ENCODE measurements at places on chromosomes 6 and 20.

DNA sequence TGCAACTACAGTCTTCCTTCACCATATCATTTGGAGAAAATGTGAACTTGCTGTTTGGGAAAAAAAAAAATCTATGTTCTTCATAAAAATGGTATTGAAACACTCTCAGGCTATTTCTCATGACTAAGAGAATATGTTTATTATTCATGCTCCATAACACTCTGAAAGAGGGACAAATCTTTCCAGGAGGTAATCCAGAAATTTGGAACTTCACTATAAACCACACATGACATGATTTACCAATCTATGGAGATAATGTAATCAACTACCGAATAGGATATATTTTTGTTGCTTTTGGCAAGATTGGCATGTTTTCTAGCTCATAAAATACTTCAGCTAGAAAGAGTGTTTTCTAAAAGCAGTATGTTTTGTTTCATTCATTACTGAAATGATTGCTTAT is 56.3 kb downstream of the THEMIS start:
- no peak for DNase-seq

DNA sequence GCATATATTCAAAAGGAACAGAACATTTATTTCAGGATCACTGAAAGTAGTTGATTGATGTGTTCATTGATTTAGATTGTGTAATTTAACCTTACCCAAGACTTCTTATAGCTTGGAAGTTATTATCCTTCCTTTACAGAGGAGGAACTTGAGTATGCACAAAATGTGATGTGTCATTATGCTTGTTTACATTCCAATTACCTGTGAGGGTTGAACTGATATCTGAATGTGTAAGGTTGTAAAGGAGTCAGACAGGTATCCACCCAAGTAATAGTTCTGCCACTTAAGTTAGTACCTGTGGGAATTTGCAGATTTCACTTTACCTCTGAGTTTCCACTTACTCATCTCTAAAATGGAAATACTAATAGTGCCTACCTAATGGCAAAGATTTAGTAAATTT is 668.2 kb downstream of the DOK5 start:
- DNase-seq, result no peak

DNA sequence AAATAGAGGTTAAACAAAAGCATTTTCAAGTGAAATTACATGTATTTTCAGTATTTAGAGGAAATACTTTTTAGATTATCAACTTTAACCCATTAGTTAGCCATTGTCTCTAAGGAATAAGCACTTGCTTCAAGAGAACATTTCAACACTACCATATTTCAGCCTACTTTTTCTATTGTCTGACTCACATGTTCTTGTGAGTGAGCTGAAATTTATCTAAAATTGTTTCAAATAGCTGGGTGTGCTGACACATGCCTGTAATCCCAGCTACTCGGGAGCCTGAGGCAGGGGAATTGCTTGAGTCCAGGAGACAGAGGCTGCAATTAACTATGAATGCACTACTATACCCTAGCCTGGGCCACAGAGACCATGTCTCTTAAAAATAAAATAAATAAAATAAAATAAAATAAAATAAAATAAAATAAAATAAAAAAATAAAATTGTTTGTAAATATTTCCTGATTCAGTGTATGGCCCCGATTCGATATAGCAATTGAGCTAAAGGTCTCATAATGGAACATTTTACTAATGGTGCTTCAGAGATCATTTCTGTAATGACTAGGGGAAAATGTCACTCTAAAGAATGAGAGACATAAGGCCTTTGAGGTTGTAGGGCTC is 324.6 kb upstream of the PLCB4 start:
- DNase-seq, result peak; percentile 78

DNA sequence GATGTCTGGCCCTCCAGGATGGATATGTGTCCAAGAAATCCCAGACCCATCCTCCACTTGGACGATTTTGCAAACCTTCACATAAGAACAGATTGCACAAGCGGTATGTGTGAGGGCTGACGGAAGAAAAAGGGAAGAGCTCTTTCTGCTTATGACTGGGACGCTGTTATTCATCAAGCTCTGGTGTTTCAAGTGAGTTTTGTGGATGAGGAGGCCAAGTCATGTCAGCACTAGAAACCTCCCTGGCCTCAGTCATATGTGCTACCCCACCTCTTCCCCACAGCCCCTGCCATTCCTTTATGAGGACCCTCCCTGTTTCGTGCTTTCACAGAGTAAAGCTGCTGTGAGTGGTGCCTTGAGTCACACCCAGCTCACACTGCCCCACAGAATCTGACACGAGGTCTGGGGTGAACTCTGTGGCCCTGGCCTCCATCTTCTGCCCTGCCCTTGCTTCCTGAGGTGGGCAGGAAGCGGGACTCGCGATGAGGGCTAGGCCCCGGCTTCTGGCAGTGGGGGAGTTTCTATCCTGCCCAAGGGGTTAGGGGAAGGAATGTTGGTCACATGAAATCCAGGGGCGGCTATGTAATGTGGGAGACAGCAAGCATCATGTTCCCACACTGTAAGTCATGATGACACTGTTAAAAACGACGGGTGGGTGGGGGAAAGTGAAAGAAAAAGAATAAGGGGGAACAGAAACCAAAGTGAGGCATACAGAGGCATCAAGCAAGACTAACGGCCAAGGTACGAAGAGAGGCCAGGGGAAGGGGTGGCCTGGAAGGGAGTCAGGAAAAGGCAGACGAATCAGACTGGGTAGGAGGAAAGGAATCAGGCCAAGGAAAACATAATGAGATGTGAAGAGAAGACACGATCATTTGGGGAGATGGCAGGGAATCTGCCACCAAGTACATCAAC is 78.1 kb downstream of the PRDM1 start:
- peak; percentile 92 for DNase-seq

- DNase-seq, result no peak
These were observed 584.2 kb downstream of the CD109 start for GRCh38 chr6:74280130-74280692.

DNA sequence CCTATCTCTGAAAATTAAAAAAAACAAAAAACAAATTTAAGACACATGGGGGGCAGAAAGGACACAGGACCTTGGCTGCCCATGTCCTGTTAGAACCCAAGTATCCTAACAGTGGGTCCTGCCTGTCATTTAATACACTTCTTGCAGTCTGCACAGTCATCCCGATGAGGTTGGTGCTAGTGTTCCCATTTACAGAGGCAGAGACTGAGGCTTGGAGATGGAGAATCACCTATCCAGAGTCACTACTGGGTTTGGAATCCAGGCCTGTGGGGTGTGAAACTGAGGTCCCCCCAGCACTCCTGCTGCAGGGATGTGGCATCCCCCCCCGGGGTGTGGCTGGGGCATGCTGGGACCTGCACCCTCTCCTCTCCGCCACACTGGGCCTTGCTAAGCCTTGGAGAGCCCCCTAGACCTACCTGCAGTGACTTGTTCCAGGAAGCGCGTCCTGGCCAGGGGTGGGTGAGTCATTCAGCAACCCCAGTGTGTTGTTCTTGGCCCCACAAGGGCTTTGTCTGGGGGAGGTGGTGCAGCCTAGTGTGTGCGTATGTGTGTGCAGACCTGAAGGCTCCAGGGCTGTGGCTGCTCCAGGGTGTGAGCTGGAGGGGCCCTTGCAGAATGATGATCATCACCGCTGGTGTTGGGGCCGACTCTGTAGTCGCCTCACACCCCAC is 49.7 kb downstream of the BCAS4 start:
- DNase-seq, result peak; percentile 79

DNA sequence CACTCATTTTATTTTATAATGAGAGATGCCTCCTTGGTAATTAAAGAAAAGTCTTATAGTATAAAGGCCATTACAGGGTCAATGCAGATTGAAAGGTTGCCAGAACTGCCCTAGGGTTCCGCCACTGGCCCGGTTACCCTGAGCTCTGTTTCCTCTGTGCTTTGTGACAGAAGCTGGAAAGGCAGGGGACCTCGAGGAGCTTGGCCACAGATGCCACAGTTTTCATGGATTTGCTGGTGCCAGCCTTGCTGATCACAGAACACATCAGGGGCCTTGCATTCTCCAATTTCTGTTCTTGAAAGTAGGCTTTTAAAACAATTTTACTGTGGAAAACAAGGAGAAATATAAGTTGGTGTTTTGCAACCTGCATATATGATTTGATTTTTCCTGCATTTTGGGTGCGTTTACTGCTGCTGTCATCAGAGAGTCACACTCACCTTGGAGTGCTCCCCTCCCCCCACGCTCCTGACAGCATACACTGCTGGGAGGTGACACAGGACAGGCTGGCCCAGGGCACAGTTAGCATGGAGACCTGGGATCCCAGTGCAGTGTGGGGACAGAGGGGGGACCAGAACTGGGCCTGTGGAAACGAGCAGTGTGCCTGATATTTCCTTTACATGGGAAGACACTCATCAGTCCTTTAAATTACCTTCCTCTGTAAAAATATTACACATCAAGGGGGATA is 142.8 kb downstream of the CFAP61 start:
- no peak for DNase-seq

DNA sequence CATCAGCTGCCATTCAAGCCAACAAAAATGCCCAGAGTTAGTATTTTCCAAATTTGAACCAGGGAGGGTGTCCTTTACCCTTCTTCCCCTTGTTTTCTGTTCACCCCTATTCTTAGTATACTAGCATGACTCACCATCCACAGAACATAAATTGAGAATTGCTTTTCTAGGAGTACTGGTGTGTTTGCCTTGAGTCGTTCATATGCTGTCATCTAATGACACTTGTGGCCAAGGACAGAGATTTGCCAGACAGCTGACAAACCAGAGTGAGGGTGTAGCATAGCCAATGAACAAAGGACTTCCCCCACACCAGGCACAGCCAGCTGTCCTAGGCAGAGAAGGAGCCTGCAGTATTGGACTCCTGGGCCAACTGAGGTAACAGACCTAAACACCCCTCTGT is 62.2 kb downstream of the FILIP1 start:
- DNase-seq, result no peak

- DNase-seq, result no peak
These were observed 308.8 kb upstream of the EPHA7 start for GRCh38 chr6:93728150-93728549.

DNA sequence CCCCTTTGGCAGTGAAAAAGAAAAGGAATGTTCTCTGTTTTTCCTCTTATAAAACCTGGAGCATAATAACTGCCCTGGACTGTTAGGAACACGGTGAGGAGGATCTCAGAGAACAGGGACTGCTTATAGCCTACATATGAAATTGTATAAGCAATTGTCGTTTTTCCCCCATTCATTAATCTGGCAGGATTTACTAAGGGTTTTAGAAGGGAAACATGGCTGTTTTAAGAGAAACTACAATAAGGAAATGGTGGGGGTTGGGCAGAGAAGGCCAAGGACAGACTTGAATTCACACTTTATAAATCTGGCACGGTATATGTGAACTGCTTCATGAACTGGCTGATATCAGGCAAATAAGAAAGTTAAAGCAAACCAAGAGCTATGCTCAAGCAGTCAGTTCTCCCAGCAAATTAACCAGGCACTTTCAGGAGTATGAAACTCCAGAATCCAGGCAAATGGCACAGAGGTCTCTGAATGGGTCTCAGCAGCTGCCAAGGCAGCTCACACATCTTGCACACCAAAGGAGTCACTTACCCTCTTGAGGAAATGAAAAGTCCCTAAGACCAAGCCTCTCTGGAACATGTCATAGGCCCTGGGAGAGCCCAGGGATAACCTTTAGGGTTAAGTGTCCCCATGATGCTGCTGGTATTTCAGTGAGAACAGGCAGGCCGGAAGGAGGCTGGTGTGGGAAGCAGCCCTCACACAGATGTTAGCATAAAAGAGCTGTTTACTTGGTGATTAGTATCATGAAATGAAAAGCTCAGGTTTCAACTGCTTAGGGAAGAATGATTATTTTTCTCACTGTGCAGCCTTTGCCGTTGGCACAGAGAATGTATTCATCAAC is 260.5 kb upstream of the MARCKS start:
- no peak for DNase-seq
